ENCODE measurements at places on chromosomes 3 and 15.

- no peak for DNase-seq
These were observed 9.6 kb downstream of the TGM4 start for GRCh38 chr3:44883999-44884431.

GRCh38 chr15:38670128-38671005 lies 105.8 kb upstream of the RASGRP1 start:
- DNase-seq, result no peak

- no peak for DNase-seq
These were observed 102.5 kb downstream of the RPLP1 start for GRCh38 chr15:69555080-69555479.

DNA sequence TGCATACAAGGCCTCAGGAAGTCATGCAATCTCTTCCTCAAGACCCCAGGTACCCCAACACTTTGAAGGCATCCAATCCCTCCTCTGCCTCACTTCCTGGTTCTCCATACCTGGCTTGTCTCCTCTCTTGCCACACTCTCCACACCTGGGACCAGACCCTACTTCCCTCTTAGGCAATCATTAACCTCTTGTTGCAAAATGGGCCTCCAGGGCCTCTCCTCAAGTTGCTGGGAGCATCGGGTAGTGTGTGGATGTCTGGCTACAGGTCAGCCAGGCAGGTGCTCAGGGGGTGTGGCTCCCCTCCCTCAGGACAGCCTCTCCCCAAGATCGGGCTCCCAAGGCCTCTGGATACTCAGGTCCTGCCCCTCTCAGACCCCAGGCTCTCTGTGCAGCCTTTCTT lies 8.6 kb downstream of the PLA2G4E start:
- DNase-seq, result no peak

GRCh38 chr15:98935736-98936135 lies 71.9 kb downstream of the PGPEP1L start:
- DNase-seq, result no peak

- no peak for DNase-seq
These were observed 360.2 kb upstream of the ROPN1 start for GRCh38 chr3:124352149-124352539.

DNA sequence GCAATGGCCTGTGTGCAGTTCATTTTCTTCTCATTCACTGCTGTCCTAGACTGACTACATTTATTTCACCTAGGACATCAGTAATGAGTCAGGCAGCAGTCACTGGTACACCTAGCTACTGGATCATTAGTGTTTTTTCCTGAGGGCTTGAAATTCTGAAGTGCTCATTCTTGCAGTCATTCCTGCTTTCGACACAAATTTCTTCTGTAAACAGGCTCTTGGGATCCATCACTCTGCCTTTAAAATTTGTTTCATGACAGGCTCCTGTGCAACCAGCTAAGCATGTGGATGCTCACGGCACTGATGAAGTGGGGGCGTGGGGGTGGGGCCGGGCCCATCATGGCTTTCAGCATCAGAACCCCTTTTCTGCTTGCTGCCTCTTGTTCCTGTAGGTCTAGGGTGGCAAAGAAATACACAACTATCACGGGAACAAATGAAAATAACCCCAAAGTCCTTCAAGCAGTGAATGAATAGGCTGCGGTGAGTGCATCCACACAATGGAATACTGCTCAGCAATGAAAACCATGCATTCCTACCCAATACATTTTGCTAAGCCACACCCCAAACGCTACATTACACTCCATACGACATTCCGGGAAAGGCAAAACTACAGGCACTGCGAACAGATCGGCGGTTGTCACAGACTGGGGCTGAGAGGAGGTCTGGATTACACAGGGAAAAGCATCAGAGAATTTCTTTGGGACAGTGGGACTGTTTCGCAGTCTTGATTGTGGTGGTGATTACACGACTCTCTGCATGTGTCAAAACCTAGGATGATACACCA lies 9.3 kb upstream of the MELTF start:
- no peak for DNase-seq

Data from D721Med (cell line).